Activated T-helper 2 cell treated with anti-CD3 and anti-CD28 coated beads, Interferon-gamma antibody, Interleukin-2, Interleukin-4, amounts not matched to agents 10 μg/mL and 5 μg/mL and 100 μg/mL, durations not matched to agents 14 hours and 24 hours and 36 hours (primary cell): ENCODE measurements at places on chromosomes 4 and X.
A peak's percentile ranks its signal among the peaks of the same experiment; 100 is the strongest.

DNA sequence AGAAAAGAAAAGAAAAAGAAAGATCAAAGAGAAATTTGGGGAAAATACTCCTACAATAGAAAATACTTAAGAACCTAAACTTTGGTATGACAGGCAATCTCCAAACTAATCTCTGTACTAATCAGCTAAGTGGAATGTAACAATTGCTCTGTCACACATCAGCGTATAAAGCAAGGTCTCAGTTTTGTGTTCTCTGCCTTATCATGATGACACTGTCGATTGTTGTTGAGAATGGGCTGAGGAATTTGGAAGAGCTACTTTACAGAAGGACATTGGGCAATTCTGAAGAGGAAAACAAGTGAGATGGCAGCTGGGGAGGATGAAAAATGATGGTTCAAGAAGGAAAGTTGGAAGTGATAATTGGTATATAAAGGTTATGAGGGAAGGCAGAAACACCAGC lies 486.0 kb upstream of the HTR2C start:
- no peak for DNase-seq

DNA sequence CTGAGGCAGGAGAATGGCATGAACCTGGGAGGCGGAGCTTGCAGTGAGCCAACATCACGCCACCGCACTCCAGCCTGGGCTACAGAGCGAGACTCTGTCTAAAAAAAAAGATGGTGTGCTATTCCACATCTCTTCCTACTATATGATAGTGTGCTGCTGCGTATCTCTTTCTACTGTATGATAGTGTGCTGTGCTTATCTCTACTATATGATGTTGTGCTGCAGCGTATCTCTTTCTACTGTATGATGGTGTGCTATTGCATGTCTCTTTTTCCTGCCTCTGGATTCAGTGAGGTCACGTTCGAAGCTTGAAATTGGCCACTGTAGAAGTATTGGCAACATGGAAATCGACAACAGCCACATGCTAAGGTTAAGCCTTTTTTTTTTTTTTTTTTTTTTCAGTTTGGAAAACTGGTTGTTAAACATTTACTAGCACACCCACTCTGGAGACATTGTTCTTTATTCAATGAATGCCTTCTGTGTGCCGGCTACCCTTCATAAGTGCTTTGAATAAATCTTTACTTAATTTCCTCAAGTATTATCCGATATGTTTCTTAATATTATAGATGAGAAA lies 31.0 kb downstream of the ARFIP1 start:
- DNase-seq, result no peak

- DNase-seq, result no peak
These were observed 82.0 kb upstream of the FREM3 start for GRCh38 chr4:143782521-143782920.

DNA sequence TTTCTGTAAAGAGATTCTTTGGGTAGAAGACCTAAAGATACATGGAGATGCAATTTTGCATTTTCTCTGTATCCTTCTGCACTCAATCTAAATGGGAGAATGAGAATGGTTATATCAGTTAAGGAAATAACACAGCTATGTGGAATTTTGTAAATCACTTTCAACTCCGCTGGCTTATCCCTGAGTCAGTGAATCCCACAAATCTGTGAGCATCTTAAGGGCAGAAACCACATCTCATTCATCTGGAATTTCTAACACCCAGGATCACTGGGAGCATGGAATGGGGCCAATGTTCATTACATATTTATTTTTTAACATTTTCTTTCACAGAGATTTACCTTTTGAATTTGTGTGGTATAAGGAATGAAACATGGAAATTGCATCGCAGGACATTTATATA lies 167.8 kb downstream of the CFAP47 start:
- no peak for DNase-seq

DNA sequence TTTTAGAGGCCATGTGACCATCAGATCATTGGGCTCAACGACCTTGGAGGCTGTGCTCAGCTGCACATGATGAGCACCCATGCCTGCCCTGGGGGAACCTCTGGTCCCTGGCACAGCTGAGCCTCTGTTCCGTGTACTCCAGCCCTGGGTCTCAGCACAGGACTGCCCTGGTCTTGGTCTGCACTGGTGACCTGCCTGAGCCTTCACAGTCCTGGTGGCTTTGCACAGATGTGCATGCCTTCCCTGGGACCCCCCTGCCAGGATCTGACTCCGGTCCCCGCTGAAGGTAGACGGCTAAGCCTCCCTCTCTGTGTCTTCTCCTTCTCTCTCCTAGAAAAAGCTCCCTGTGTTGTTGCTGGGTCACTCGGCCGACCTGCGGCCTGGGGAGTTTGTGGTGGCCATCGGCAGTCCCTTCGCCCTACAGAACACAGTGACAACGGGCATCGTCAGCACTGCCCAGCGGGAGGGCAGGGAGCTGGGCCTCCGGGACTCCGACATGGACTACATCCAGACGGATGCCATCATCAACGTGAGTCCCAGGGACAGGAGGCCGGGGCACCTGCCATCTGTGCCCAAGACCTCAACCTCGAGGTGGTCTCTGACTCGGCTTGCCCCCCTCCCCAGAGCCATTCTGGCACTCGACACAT lies 21.6 kb downstream of the HTRA3 start:
- no peak for DNase-seq

GRCh38 chr4:106312377-106312776 lies 3.6 kb downstream of the TBCK start:
- DNase-seq, result no peak

- DNase-seq, result no peak
These were observed 127.8 kb downstream of the CRLF2 start for GRCh38 chrX:1084689-1085088.

GRCh38 chr4:54165011-54165410 lies 64.1 kb upstream of the PDGFRA start:
- no peak for DNase-seq

DNA sequence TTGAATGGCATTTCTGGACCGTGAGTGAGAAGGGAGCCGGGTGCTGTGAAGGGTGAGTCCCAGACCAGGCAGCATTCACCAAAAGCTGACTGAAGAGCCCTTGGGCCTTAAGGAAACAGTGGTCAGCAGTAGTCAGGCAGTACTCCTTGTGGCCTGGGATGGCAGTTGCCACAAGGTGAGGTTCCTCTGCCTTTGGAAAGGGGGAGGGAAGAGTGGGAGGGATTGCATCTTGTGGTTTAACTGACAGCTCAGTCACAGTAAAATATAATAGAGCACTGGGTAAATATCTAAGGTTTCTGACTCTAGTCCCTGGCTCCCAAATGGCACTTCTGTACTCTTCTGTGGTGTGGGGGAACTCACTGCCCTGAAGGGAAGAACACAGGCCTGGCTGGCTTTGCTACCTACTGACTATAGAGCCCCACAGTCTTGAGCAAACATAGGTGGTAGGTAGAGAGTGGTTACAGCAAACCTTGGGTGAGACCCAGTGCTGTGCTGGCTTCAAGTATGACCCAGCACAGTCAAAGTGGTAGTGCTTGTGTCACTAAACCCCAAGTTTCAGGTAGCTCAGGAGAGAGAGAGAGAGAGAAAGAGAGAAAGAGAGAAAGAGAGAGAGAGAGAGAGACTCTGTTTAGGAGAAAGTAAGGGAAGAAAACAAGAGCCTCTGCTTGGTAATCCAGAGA lies 154.2 kb downstream of the TEX11 start:
- no peak for DNase-seq

DNA sequence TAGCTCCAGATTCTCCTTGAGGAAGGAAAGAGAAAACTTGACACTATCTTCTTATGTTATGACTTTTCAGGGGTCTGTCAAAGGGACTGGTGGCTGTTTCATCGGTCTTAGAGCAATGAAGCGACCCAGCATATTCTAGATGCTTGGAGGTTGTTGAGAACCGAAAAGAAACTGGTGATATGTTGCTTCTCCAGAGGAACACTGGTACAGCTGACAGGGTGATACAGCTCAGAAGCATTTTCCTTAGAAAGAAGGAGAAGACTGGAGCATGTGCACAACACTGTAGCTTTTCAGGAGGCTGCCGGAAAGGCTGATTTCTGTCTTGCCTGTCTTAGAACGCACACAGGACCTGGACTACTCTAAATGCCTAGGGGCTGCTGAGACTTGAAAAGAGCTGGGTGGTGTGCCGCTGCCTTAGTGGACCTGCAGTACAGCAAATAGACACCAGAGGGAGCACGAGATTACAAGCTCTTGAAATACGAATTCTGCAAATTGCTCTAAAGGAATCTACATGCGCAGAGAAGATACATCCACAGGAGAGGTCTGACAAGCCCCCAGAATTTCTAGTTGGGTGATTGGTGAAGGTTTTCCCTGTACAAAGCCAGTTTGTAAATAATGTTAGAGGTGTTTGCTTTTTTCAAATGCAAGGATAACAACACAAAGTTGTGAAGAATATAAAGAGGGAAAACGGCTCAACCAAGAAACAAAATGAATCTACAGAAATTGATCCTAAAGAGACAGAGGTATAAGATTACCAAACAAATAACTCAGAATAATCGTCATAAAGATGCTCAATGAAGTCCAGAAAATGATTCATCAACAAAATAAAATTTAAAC lies 223.1 kb upstream of the DMD start:
- DNase-seq, result peak; percentile 7

- no peak for DNase-seq
These were observed 26.5 kb upstream of the RBMX start for GRCh38 chrX:136906921-136907510.

- no peak for DNase-seq
These were observed 38.6 kb upstream of the TLR3 start for GRCh38 chr4:186030399-186030775.

DNA sequence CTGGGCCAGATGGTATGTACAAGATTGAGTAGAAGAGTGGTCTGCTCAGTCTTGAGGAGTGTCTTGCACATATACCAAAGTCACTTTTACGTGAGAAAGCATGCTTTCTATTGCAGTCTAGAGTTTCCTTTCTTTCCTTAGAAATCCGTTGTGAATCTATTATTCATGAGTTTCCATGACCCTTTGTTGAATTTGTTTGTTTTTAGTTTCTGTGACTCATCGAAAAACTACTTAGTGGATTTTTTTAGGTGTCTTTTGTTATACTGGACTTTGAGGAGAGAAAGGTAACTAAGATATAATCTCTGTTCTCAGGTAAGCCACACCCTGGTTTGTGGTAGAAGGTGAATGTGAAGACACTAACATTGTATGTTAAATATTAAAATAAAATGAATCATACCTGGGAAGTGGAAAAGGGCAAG lies 23.0 kb downstream of the GALNT7 start:
- DNase-seq, result no peak

GRCh38 chr4:181966104-181966551 lies 277.1 kb upstream of the TENM3 start:
- no peak for DNase-seq

- no peak for DNase-seq
These were observed 56.1 kb downstream of the AFF2 start for GRCh38 chrX:148556498-148556897.

GRCh38 chrX:129798888-129799287 lies 19.1 kb downstream of the SASH3 start:
- DNase-seq, result no peak

DNA sequence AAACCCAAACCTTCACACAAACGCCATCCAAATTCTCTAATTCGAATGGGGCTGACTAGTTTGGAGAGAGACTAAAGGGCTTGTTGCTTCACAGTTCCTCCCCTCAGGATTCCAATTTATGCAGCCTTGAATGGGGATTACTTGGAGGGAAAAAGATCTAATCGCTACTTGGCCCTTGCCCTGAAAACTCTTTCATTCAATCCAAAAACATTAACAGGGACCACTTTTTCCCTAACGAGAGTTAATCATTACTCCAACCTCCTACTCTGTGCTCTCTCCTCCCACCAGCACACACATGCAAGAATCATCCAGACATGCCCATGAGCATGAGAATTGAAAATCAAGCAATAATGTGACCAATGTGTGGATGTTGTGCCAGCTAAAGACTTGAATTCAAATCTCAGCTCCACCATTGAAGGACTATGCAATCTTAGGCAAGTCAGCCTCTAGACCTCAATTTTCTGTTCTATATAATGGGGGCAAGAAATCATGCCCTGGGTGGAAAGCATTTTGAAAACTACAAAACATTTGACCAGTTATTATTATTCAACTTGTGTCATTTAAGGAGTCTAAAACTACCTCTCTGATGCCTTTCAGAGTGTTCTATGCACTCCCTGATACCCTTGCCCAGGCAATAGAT lies 34.3 kb upstream of the GPC3 start:
- no peak for DNase-seq

DNA sequence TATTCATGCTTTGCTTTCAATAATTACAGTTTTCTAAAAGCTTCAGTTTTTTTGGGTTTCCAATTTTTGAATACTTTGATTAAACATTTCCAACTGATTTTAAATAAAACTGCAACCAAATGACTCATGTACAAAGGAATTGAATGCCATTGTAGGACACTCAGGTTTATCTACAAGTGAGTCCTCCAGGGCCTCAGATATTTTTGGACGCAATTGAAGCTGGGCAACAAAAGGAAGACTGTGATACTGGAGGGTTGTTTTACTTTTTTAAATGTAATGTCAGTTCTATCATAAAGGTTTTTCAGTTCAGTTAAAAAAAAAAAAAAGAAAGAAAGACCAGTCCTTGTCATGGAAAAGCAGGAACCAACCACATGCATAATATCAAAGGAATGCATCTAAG lies 64.2 kb downstream of the MAGEA10 start:
- DNase-seq, result no peak

GRCh38 chr4:187555174-187555573 lies 440.4 kb upstream of the ZFP42 start:
- no peak for DNase-seq

DNA sequence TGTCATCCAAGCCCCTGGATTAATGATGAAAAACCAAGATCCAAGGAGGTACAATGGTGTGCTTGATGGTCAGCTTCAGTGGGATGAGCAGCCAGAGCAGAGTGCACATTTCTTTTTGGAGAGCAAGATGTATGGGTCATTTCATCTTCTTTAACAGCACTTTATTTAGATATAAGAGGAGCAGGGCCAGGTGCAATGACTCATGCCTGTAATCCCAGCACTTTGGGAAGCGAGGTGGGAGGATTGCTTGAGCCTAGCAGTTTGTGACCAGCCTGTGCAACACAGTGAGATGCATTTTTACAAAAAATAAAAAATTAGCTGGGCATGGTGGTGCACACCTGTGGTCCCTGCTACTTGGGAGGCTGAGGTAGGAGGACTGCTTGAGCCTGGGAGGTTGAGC lies 45.3 kb upstream of the MAP3K15 start:
- no peak for DNase-seq

GRCh38 chr4:184628103-184628502 lies 21.1 kb downstream of the CASP3 start:
- DNase-seq, result no peak

DNA sequence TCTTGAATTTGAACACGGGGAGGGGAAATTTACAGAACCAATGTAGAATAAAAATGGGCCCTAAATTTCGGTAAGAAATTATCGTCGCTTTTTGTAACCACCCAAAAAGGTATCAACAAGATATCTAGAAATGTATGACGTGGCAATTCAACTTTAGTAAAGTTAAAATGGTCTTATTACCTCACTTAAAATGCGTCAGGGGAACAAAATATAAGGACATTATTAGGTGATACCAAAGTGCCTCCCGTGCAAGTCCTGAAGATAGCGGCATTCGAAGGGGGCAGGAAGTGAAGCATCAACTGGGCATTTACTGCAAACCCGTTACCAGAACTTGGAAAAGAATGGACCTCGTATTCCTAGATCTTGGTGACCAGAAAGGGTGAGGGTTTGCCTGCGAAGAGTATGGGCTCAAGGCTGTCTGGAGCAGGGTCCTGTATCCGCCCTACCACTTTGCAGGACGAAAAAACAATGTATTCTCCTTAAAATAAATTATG lies 980 bp downstream of the AP1S2 start:
- DNase-seq, result no peak

- no peak for DNase-seq
These were observed 8.2 kb downstream of the FANCB start for GRCh38 chrX:14864631-14865030.

GRCh38 chr4:45409536-45409935 lies 683.2 kb upstream of the GNPDA2 start:
- no peak for DNase-seq
